ENCODE measurements at places on chromosomes 12 and 14. TPM values are rescaled to one million over a fixed set of nuclear protein-coding genes. Genes with fewer than 3 reads are reported as not detected.

- DNase-seq, result peak; percentile 75
These were observed 14.1 kb downstream of the RILPL1 start for GRCh38 chr12:123519141-123520001.

DNA sequence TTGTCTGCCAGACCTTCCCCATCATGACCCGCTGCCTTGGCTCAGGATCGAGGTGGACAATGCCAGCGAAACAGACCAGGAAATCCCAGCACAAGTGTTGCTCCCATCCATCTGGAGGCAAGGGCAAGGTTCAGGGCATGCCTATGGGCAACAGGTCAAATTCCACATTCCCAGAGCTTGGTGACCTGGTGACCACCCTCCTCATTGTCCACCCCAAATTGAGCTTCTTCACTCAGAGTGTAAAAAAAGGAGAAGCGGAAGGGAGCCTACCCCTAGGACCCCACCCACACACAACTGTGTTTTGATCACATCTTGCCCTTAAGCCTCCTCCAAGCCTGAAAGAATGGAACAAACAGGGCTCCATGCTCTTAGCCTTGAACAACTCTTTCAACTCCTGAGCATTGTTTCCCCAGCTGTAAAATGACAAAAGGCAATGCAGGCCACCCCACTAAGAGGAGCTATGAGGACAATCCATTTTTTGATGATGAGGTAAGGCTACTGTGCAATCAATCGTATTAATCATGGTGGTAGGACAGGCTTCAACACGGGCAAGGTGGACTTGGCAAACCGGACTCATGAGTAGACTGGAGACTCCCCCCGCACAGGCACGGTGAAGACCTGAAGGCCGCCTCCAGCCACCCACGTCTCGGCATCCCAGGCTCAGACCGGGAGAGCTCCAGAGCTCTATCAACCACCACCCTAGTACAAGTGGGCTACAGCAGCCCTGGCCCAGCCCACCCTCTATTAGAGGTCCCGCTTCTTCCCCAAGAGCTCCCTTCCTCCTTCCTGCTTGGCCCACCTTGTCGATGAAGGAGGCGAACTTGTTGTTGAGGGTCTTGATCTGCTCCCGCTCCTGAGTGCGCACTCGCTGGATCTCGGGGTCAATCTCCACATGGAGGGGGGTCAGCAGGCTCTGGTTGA is 866 bp downstream of the KRT79 start:
- DNase-seq, result no peak

DNA sequence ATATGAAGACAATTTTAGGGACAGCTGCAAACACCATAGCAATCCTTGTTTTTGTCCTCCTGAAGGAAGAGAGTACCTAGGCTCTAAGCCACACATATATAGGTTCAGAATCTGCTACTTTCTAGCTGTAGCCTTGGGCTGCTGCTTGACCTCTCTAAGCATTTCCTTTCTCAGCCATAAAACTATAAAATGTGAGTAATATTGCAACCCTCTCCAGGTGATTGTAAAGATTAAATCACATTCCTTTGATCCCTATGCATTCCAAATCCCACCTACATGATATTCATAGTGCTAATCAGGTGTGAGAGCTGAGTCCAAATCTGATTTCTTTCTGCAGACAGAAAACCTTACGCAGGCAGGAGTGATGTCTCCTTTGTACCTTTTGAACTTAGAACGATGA is 913.5 kb downstream of the VRK1 start:
- no peak for DNase-seq

GRCh38 chr14:55333711-55334485 is 62.7 kb downstream of the FBXO34 start:
- DNase-seq, result no peak

GRCh38 chr12:180445-180844 is 33.5 kb downstream of the SLC6A12 start:
- DNase-seq, result peak; percentile 63

GRCh38 chr12:7989827-7990491 is 42.6 kb upstream of the FOXJ2 start:
- peak; percentile 30 for DNase-seq

DNA sequence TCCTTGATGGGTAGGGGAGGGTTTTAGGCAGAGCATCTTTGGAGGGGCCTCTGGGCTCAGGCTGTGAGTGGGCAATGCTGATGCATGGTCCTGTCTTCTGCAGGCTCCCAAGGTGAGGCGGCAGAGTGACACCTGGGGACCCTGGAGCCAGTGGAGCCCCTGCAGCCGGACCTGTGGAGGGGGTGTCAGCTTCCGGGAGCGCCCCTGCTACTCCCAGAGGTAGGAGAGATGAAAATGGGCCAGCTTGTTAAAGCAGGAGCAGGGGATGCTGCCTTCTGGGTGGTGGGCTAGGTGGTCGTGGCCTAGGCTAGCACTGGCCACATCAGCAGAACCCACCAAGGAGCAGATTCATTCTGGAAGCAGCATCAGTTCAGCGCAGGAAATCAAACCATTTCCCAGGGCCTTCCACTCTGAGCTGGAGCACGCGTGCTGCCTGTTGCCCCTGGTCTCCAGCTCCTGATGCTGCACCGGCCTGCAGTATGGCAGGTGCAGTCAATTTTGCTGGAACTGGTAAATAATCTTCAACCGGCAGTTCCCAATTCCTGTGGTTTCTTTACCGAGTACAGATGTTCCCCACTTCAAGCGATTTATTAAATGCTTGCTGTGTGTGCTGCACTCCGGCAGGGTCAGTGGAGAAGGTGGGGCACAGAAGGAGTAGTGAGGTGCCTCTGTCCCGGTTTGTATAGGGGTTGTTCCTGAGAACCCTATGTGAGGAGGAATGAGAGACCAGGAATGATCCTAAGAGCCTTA is 7.4 kb downstream of the PAPLN start:
- no peak for DNase-seq

DNA sequence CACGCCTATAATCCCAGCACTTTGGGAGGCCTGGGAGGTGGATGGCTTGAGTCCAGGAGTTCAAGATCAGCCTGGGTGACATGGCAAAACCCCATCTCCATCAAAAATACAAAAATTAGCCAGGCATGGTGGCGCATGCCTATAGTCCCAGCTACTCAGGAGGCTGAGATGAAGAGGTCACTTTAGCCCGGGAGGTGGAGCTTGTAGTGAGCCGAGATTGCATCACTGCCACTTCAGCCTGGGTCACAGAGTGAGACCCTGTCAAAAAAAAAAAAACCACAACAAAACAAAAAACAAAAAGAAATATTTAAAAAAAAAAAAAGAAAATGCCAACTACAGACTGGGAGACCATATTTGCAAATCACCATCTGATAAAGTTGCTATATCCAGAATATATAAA is 17.5 kb downstream of the WDR89 start:
- DNase-seq, result no peak

DNA sequence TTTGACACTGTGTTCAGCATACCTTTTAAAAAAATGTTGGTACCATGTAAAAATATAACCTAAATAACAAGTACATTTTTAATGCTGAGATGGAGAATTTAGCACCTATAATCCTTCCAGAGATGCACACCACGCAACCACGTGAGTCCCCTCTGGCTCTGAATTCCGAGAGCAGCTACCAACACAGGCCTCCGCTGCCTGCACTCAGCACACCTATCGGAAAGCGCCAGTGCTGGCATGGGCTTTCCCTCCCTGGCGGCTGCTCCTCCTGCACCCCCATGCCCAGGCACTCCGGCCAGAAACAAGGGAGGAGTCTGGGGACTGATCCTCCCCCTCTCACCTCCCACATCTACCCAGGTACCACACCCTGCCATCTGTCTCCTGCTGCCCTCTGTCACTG is 47.0 kb downstream of the ITPK1 start:
- DNase-seq, result no peak

DNA sequence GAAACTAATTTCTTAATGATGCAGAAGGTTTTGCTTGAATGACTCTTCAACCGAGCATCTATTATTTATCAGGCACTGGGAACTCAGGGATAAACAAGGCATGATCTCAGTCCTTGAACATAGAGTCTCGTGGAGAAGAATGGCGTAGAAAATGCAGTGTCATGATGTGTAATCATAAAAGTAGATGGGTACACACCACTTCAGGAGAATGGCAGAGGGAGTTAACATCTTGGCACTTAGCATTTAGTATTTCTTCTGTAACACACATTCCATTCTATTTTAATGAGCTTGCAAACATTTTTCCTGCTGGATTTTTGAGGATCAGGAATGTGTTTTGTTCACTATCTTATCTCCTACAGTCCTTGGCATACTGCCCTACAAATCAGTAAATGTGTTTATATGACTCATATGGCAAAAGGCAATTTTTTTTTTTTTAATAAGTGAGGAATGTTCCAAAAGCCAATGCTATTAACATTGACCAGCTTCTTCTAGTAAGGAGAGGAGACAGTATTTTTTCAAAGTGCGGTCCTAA is 3.8 kb downstream of the TXNRD1 start:
- no peak for DNase-seq

DNA sequence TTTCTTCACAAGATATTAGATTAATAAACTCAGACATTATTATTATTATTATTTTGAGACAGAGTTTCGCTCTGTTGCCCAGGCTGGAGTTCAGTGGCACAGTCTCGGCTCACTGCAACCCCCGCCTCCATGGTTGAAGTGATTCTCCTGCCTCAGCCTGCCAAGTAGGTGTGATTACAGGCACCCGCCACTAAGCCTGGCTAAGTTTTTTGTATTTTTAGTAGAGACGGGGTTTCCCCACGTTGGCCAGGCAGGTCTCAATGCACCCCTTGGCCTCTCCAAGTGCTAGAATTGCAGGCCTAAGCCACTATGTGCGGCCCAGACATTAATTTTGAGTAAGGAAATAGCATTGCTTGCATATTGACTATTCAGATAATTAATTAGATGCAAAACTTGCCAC is 554.9 kb upstream of the LRFN5 start:
- no peak for DNase-seq

- no peak for DNase-seq
These were observed 47.8 kb downstream of the CCDC88C start for GRCh38 chr14:91369628-91370445.

- DNase-seq, result peak; percentile 84
These were observed 3.7 kb downstream of the UNC119B start for GRCh38 chr12:120713861-120714482.

- no peak for DNase-seq
These were observed 250.4 kb upstream of the SEL1L start for GRCh38 chr14:81784084-81784483.

- no peak for DNase-seq
These were observed 237.2 kb downstream of the ITPR2 start for GRCh38 chr12:26595806-26596205.

DNA sequence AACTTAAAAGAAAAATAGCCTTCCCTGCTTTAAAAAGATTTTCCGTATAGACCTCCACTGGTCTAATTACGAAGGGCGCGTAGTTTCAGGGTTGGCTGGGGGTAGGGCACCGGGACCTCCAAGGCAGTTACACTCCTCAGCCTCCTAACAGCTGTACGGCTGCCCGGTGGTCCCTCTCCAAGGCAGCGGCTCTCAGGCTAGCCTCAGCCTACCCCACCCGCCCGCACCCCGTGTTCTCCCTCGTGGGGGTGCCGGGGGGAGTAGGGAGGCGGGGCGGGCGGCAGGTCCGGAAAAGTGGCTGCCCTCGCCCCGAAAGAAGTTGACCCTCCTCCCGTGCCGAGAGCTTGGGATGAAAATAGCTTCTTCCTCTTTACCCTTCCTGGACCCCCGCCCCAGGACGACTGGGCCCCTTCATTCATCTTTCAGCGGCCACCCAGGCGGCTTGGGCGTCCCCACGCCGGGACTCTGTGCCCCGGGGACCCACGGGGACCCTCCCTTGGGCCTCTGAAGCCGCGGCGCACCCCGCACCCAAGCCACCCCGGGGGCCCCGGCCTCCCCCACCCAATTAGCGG is 991 bp upstream of the RCOR1 start:
- DNase-seq, result peak; percentile 51

- no peak for DNase-seq
These were observed 452.2 kb upstream of the RPL10L start for GRCh38 chr14:47103771-47104170.

DNA sequence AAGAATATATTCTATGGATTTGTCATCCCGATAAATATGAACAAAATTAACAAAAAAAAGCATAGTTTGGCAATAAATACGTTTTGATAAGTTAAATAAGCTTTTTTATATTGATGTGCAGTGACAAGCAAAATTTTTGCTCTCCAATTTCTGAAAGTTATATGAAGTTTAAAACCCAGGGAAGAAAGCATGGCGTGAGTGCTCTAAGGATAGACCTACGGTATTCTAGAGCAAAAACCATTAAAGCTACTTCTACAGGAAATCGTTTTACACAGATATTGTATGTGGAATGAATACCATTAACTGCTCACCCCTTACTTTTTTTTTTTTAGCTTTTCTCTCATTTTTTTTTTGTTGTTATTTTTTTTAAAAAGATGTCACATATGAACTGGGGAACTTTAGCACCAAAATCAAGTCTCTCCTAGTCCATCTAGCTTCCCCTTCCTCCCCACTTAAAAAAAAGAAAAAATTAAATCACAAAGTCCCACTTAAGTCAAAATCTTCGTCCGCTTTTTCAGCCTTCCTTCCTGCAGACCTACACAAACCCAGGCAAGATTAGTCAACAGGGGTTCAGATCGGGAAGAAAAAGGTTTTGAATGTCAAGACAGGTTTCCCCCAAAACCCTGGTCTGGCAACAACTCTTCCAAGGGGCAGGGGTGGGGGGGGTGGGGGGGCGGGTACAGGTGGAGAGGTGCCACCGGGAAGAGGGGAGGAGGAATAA is 4.4 kb downstream of the ZFP36L1 start:
- DNase-seq, result no peak

- no peak for DNase-seq
These were observed 188.6 kb upstream of the SOX5 start for GRCh38 chr12:24138041-24138440.

DNA sequence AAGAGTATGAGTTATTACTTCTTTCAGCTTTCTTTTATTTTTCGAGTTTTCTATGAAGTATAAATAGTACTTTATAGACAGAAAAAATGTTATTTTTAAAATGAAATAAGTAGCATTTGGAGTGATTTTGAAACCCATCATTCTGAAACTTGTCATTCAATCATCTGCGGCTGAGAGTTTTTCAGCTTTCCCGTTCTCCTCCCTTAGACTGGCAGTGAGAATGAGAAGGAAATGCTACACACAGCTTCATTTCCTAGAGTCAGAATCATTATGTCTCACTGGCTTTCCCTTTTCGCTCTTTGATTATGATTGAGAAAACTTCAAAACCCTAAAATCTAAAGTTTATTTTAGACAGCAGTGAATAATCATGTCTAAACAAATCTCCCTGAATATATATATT is 33.7 kb upstream of the GNPNAT1 start:
- DNase-seq, result no peak

- no peak for DNase-seq
These were observed 65.9 kb downstream of the AVPR1A start for GRCh38 chr12:63085120-63085519.

GRCh38 chr12:88597365-88597764 is 17.1 kb upstream of the KITLG start:
- no peak for DNase-seq

- no peak for DNase-seq
These were observed 16.8 kb upstream of the DYNC1H1 start for GRCh38 chr14:101947577-101947903.

Gene ZNF839
- polyA plus RNA-seq, result 4.3 TPM

Gene JAG2
- 25.2 TPM for polyA plus RNA-seq

Gene GUCY2C
- polyA plus RNA-seq, result not detected

Gene HCAR3
- polyA plus RNA-seq, result not detected

Gene STON2
- polyA plus RNA-seq, result 1.7 TPM

Gene CD4
- 3.2 TPM for polyA plus RNA-seq

Gene TEX22
- 0.06 TPM for polyA plus RNA-seq

Gene PSMB11
- not detected for polyA plus RNA-seq

Gene SYNDIG1L
- 0.06 TPM for polyA plus RNA-seq

Gene LBHD2
- polyA plus RNA-seq, result not detected

Gene PLCZ1
- polyA plus RNA-seq, result 0.42 TPM

Gene REP15
- 4.4 TPM for polyA plus RNA-seq
